ENCODE measurements at places on chromosomes 13 and 19.
A peak's percentile ranks its signal among the peaks of the same experiment; 100 is the strongest.

DNA sequence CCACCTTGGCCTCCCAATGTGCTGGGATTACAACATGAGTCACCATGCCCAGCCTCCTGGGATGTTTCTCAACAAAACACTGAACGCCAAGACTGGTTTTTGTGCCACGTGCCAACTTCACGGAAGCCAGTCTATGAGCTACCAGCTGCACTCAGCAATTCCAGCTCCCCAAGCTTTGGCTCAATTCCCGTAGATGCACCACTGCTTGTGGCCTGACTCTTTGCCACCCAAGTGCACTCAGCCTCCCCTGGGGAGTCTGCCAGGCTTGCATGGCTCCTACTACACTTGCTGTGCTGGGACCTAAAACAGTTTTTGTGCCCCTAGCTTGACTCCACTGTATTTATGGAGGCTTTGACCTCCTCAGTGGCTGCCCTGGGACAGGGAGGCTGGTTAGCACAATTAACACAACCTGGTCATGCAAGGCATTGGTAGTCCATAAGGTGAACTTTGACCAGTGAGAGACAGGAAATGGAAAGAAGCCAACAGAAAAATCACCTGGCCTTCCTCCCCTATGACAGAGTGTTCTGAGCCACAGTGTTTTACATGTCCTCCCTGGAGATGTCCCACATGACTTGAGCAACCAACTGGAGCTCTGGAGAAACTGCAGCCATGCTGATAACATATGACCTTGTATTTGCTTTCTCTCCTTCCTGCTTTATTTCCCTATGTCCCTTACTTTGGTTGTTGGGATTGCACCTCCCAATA, 1173.1 kb downstream of the UQCRFS1 start:
- no peak for DNase-seq

DNA sequence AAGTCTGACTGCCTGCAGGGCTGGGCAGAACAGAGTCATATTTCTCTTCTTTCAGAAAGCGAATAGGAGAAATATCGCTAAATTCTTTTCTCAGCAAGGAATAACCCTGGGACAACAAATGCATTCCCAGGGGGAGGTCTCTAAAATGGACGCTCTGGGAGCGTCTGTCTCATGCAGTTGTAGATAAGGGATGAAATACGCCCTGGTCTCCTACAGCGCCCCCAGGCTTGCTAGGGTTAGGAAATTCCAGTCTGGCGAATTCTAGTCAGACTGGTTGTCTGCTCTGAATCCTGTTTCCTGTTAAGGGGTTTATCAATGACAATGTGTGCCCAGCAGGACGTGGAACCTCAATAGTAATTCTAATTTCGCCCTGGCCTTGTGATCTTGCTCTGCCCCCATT, 1214.1 kb downstream of the DIAPH3 start:
- DNase-seq: no peak

- no peak for DNase-seq
Measured at GRCh38 chr13:84050536-84050935, 168.3 kb upstream of the SLITRK1 start.

DNA sequence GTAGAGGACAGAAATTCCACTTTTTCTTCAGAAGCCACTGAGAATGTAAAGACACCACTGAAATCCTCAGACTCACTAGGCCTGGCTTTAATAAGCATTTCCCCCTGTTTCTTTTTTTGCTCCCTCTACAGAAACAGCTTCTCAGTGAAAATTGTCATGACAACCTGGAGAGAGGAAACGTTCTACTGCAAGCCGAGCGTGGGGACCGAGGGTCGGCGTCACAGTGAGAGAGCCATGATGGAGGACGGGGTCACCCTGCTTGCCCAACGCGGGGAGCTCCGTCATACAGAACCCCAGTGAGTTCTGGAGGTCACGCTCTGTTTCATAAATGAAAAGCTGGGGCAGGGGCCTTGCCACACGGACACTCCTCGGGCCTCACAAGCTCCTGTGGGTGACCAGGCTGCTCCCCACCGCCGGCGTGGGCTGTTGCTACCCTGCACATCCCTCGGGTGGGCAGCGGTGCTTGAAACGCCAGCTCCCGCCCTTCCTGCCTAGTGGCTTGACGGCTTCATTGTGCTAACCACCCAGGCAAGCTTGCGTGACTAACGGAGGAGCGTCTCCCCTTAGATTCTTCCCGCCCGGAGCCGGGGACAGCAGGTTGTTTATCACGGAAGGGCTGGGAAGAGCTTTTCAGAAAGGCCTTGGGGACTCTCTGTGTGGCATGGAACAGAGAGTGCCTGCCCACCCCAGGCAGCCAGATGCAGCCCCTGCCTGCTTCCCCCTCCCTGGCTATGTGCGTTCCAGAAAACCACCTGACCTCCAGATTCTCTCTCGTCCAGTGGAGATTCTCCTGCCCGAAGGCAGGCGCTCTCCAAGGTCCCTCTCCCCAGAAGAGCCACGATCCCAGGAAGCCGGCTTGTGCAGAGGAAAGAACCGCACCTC, 153.6 kb downstream of the KATNAL1 start:
- no peak for DNase-seq

GRCh38 chr13:31588316-31588715, 151.0 kb upstream of the RXFP2 start:
- no peak for DNase-seq

DNA sequence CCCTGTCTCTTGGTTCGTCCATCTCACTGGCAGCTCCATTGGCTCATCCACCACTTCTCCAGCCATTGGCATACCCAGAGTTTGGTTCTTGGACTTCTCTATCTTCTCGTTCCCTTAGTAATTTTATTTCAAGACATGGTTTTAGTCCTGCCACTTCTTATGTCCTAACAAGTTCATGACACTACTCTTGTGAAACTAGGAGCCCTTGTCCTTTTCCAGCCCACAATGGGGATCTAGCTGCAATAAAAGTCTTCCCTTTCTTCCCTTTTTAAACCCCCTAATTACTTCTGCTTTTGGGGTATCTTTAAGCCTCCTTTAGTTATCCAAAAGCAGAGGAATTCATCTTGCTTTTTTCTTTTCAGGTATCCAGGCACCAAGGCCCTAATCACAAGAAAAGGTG, 2.9 kb upstream of the RCBTB2 start:
- DNase-seq: no peak

DNA sequence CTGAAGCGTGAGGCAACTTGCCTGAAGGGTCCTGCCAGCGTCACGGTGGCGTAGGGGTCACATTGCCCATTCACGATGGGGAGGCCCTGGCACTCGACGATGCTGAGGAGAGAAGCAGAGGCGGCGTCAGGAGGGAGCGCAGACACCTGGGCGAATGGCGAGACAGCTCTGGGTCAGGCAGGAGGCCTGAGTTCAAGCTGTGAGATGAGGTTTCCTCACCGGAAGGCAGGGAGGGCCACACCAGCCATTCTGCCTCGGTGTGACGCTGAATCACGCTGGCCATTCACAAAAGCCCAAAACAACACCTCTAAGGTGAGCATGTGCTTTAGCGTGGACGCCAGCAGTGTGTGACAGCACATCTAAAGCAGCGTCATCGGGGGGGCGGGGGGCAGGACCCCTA, 54.0 kb upstream of the C13orf46 start:
- DNase-seq: no peak

DNA sequence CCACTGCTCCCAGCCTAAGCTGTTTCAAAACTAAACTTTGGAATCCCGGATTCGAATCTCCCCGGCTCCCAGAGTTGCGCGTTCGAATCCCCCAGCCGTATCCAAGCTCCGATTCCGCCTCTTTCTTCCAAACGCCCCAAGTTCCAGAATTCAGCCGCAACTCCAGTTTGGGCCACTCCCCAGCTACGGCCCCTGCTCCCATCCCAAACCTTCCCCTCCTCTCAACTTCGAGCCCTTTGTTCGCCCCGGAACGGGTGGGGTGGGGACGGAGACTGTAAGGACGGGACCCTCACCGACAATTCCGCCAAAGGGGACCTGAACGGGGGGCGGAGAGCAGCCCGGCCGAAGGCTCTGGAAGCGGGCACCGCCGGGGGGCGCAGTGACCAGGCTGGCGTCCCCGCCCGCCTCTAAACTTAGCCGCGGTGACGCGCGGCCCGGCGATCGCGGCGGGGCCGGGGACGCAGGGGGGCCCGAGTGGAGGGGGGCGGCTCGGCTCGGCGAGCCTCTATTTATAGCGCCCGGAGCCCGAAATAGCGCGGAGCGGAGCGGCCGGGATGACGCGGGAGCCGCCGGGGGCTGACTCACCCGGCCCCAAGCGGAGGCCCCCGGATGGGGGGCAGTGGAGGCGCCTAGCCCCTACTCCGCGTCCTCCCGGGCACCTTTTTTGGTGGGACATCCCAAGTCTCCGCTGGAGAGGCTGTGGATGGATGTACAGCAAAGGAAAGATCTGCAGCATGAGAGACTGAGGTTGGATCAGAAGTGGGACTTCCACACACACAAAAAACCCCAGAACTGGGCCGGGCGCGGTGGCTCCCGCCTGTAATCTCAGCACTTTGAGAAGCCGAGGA, 4.9 kb upstream of the ERCC1 start:
- peak; percentile 41 for DNase-seq

GRCh38 chr13:19183676-19184075, 2.1 kb upstream of the TUBA3C start:
- no peak for DNase-seq

- DNase-seq: no peak
Measured at GRCh38 chr13:20209948-20210347, 17.2 kb upstream of the GJB2 start.

DNA sequence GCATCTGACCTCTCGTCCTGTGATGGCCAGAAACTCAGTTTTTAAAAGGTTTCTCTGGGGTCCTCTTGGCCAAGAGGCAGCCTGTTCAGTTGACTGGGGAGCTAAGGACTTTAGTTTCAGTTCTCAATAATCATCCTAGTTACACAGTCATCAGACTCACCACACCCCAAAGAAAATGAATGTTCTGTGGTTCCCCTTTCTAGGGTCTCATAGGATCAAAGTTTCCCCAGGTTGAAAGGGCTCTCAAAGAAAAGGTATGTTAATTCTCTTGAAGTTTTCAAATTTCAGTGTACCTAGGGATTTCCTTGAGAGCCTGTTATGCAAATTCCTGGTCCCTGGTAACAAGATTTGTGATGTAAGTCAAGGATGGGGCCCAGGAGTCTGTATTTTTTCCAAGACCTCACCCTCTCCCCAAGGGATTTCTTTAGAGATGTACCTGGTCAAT, 94.9 kb downstream of the FAM216B start:
- no peak for DNase-seq

DNA sequence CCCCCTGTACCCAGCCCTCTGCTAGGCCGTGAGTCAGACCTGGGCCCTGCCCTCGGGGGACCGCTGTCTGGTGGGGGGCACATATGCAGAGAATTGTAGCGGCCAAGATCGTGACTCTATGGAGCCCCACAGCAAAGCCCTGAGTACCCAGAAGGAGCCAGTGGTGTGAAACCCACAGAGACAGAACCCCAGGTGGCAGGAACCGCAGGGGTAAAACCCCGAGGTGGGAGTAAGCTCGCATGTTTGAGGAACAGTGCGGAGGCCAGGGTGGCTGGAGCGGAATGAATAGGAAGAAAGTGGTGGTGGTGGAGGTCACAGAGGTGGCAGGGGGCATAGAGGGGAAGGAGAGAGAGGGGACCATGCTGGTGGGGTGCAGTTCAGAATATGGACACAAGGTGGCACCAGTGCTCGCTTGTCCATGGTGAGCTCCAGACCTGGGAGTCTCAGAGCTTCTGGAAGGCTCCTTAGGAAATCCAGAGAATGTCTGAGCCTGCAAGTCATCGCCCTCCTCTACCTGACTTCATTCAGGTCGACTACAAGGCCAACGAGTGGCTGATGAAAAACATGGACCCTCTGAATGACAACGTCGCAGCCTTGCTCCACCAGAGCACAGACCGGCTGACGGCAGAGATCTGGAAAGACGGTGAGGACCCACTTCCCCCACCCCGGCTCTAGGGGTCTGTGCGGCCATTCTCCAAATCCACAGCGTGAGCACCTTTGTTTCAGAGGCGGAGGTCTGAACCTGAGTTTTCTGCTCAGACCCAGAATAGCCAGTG, 48.9 kb downstream of the MYH14 start:
- peak; percentile 29 for DNase-seq

DNA sequence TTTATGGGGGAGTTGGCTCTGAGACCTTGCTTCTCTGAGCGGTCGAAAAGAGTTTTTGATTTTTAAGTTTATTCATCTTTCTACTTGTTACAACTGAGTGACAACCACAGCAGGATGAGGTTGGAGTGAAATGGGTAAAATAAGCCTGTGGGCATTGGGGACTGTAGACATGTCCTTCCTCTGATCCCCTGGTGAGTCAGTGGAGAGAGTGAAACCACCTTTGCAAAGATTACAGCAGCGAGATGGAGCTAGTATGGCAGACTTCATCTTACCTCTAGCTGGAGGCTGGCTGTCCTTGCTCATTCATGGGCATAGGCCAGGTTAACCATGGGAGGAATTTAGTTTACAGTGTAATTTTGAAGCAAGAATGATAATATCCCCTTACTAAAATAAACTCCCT, 30.9 kb upstream of the PSG9 start:
- no peak for DNase-seq

DNA sequence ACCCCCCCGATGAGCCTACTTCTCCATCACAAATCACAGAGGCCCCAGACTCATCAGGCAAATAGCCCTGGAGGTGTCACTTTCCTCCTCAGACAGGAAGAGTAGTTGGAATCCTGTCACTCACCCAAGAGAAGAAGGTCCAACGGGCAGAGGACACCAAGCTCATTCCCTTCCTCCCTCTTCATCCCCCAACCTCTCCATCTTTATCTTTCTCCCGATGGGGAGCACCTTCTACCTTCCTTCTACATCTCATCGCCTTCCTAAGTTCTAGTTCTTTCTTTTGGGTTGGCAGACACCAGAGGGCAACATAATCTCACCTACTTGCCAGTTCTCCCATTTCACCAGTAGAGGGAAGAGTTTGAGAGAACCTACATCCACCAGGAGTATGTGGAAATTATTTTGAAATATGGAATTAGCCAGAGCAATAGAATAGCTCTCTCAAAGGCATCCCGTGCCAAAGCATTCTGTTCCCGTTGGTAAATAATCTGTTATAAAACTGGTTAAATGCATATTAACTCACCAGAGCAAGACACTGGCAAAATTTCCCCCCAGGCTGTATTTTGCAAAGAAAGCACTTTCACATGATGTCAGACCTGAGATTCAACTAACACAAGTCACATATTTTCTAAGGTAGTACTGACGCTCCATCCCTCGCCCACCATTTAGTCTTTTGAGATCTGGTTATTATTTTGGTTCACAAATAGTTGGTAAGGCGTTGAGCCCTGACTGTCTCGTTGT, 55.0 kb downstream of the ZIC5 start:
- DNase-seq: peak; percentile 76

All from fibroblast of mammary gland (primary cell).